ENCODE measurements at places on chromosomes 2 and 18. TPM values are rescaled to one million over a fixed set of nuclear protein-coding genes. Genes with fewer than 3 reads are reported as not detected.

Gene CAPN14
- 0.07 TPM for total RNA-seq

Gene MYO7B
- total RNA-seq, result 0.12 TPM

Gene FTCDNL1
- total RNA-seq, result 2.1 TPM

Gene UBXN2A
- total RNA-seq, result 11.5 TPM

Gene SAG
- total RNA-seq, result not detected

Gene COL6A3
- 27.6 TPM for total RNA-seq

Gene GPR155
- total RNA-seq, result 3.1 TPM

Gene ARHGAP28
- total RNA-seq, result not detected

Gene DPY30
- total RNA-seq, result 74.4 TPM

Gene TRIB2
- total RNA-seq, result 4.0 TPM

Gene SPP2
- not detected for total RNA-seq

Gene SATB2
- 0.07 TPM for total RNA-seq

Gene KCNF1
- not detected for total RNA-seq

Gene POTEC
- total RNA-seq, result not detected

Gene GALNT14
- total RNA-seq, result 0.33 TPM

Gene SLC25A12
- total RNA-seq, result 34.3 TPM

Gene INO80D
- 27.5 TPM for total RNA-seq

Gene UPP2
- not detected for total RNA-seq

Gene RIOK3
- 46.7 TPM for total RNA-seq

Gene PLEKHH2
- 0.52 TPM for total RNA-seq

Gene C1QL2
- not detected for total RNA-seq

Gene DSEL
- total RNA-seq, result not detected

Gene ABCG8
- not detected for total RNA-seq

Measured in activated CD4-positive, alpha-beta T cell treated with anti-CD3 and anti-CD28 coated beads, Interleukin-2, amount 10 ng/mL, durations not matched to agents 24 days and 14 days (primary cell).